Hematopoietic multipotent progenitor cell treated with erythropoietin and hydrocortisone succinate and interleukin-3 and kit ligand, for 8 days (in vitro differentiated cells): ENCODE measurements at places on chromosomes 5 and 9.

- DNase-seq, result no peak
Observed at GRCh38 chr5:172528440-172528839, 74.1 kb upstream of the SH3PXD2B start.

DNA sequence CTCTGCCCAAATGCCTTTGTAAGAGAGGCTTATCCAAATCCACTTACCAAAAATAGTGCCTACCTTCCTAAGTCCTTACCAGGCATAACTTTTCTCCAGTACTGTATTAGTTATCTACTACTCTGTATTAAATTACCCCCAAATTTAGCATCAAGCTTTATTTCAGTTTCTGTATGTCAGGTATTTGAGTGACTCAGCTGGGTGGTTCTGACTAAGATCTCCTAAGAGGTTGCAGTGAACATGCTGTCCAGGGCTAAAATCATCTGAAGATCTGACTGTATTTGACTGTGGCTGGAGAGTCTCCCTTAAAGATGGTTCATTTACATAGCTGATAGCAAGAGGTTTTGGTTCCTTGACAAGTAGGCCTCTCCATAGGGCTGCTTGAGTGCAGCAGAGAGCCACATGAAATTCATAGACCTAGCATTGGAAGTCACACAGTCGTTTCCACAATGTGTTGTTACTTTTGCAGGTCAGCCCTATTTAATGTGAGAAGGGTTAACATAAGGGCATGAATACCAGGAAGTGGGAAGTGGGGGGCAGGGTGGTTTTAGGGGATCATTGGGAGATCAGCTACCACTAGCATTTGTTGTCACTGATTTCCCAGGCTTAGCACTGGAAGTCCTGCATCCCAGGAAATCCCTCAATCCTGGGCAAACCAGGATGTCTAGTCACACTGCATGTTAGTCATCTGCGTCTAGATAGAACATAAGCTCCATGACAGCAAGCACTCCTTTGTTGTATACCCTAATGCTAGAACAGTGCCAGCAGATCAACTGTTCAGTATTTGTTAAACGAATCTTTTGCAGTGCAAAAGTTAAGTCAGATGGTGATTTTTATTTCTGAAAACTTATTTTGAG is 2.0 kb upstream of the ZNF622 start:
- peak; percentile 49 for DNase-seq

DNA sequence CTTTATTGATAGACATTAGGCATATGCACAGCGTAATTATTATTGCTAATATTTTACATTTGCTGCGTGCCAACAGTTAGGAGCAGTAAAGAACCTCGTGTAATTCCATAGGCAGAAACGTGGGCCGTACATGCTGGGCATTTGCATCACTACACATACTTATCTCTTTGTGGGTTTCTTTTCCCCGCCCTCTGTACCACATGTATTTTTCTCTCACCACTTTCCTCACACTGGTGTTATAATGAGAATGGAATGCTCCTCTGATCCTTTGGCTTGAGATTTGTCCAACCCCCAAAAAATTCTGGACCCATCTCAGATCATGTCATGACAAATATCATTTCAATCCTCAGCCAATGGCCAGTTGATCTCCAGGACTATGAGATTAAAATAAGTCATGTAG is 1952.6 kb upstream of the WWC1 start:
- DNase-seq, result no peak

DNA sequence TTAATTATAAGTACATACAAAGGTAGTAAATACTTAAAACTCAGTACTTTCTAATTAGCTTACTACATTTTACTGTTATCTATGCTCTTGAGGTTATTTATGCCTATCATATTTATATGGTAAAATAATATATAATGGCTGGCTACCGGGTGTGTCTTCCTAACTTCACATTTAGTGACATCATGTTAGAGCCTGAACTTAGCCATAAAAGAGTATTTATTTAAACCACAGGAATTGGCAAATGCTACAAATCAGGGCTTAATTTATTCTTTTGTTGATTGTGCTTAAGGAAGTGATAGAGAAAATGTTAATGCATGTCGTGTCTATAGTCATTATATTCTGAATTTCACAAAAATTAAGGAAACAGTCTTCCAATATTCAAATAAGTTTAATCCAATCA is 73.1 kb downstream of the NDUFAF2 start:
- no peak for DNase-seq

DNA sequence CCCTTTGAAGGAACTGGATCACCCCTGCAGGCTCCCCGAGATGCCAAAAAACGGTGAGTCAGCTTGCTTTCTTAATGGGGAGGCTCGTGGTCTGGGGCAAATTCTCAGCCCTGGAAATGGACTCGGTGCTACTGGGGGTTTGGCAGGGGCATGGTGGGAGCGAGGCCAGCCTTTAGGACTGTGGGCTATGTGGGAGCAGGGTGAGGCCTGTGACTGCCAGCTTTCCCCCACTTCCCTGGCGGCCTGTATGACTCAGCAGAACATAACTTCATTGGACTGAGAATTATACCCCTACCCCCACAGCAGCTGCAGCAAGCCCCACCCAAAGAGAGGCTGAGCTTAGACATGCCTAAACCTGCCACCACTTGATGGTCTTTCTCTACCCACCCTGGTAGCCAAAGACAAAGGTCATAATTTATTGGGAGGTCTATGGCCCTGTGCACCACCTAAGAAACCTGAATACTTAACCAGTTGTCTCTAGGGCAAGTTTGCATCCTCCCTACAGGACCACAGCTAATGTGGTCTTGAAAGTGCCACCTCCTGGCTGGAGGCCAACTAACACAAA is 325.3 kb downstream of the TLE1 start:
- no peak for DNase-seq

DNA sequence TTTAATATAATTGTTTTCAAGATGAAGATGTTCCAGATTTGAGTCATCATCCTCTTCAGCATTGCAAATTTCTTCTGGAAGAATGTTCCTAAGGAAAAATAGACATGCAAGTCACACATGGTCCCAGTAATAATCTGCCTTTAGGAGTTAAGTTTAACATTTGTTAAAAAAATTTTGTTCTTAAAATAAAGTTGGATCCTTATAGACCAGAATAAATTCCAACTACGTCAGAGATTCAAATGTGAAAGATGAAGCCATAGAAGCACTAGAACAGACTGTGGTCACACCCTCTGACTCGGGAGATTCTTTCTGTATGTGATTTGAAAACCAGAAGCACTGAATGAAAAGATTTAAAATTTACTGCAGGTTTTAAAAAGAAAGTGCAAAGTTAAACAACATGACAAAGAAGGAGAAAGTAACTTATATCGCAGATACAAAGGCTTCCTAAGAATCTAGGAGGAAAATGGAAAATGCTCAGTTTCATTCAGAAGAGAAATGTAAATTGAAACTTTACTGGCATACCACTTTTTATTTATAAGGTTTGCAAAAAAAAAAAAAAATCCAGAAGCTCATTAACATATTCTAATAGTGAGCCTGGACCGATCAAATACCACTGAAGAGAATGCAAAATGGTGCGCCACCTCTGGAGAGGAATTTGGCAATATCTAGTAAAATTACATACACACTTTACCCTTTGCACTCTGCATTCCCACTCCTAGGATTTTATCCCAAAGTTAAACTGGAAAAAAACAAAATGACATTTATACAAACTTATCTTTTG is 14.3 kb upstream of the ASPN start:
- no peak for DNase-seq

DNA sequence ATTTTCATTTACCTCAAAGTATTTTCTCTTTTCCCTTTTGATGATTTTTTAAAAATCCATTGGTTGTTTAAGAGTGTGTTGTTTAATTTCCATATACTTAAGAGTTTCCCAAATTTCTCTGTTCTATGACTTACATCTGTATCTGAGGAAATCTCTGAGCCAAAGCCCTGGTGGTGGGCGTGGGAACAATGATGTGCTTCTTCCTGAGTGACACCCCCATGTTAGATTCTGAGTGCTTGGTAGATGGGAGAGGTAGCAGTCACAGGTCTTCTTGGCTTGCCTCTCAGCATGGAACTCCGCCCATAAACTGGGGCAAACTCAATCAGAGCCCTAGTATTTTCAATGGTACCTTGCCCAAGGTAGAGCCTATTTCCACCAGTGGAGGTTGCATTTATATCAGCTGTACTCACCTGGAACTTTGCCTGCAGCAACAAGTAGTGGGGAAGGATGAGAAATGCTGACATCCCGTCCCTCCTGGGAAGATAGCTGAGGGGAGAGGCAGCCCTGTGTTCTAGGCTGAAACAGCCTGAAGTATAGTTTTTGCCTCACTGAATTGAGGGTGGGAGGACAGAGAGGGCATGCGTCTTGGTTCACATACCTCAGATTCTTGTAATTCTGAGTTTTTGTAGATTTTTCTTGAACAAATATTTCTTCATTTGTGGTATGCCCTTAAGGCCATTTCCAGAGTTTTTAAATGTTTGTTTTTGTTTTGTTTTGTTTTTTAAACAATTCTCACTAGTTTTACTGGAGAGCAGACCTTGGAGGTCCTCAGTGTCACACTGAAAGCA is 26.4 kb downstream of the C9orf43 start:
- no peak for DNase-seq

DNA sequence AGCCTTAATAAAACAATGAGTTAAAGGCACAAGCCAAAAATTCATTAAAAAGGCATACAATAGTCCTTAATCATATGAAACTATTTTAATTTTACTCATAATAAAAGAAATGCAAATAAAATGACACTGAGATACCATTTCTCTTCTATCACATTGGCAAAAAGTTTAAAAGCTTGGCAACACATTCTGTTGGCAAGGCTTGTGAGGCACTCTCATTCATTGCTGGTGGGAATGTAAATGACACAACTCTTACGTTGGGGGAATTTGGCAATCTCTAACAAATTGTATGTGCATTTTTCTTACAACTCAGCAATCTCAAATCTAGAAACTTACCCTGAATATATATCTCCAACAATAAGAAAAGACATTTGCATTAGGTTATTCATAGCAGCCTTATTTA is 111.6 kb downstream of the PRELID2 start:
- DNase-seq, result no peak

DNA sequence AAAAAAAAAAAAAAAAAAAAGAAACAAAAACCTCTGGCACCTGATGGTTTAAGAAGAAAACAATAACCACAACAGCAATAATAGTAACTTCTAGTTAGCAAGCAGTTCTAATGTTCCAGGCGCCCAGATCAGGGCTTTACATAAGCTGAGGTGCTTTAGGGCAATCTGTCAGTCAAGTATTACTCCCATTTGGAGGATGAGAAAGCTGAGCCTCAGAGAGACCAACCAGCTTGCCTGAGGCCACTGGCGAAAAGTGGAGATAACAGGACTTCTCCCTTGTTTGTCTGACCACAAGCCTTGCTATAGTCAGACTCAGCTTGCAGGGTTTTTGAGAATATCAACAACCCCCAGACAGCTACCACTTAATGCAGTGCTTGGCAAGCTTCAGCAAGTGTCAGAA is 83.5 kb upstream of the BOD1 start:
- DNase-seq, result peak; percentile 73

DNA sequence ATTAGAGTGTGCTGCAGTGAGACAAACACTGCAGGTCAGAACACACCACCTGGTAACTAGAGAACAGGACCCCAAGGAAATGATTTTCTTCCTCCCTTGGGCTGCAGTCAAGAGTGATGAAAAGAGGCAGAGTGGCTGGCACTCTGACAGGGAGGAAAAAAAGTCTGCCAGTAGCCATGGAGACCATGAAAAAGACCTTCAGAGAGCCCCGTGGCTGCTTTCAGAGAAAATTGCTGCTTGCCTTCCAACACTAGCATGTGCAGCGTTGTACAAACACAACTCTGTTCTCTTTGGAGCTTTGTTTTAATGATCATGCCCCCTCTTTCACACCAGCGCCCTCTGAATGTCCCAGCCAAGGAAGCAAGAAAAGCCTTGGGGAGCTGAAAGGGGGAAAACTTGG is 68.8 kb downstream of the ANKRD55 start:
- no peak for DNase-seq

GRCh38 chr5:180324601-180324950 is 28.6 kb downstream of the GFPT2 start:
- no peak for DNase-seq

DNA sequence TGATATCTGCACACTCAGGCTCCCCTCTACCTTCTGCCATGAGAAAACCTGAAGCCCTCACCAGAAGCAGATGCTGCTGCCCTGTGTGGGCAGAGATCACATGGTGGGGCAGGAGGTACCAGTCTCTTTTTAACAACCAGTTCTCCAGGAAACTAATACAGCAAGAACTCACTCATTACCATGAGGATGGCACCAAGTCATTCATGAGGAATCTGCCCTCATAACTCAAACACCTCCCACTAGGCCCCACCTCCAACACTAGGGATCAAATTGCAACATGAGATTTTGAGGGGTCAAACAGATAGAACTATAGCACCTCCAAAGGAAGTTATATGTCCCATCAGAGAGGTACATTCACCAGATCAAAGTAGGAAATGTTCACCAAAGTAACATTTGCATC is 136.3 kb upstream of the SHB start:
- DNase-seq, result no peak

DNA sequence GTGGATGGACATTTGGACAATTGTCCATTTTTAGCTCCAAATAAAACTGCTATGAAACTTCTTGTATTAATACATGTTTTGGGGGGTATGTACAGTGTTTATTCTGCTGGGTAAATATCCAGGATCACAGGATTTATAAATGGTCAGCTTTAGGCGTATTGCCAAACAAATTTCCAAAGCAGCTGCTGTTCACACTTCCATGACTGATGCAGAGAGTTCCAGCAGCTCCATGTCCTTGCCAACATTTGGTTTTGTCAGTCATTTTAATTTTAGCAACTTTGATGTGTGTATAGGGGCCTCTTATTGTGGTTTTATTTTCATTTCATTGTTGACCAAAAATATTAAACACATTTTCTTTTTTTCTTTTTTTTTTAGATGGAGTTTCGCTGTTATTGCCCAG is 9.8 kb upstream of the SUSD1 start:
- DNase-seq, result no peak

DNA sequence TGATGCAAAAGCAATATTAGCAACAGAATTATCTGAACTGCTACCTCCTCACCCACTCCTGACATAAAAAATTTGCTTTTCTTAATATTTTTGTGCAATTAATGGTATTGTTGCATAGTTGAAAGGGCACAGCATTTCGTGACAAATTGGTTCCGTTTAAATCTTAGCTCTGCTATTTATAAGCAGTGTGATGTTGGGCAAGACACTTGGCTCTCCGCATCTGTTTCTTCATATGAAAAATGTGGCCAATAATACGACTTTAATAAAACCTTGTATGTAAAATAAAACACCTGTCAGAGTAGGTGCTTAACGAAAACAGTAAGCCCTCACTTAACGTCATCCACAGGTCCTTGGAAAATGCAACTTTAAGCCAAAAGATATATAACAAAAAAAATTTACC is 4.2 kb downstream of the TMEM167A start:
- DNase-seq, result no peak

DNA sequence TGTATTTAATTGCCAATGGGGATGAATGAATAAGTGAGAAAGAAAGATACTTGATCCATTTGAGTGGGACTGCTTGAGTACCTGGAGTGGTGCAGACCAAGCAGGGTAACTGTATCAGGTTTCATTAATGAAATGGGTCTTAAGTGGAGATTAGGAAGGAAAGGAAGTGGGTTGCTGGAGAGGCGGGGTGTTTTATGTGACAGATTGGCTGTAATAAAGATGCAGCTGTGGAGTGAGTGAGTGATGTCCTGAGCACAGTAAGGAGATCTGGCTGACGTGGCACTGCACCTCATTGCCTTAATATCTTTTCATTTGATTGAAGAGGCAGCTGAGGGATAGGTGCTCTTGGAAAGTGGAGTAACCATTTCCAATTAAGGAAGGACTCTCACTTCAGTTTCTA is 161.0 kb upstream of the CCDC152 start:
- no peak for DNase-seq
